A549 (cell line): ENCODE measurements at places on chromosomes 4 and X. TPM values are rescaled to one million over a fixed set of nuclear protein-coding genes. Genes with fewer than 3 reads are reported as not detected.

- DNase-seq = no peak
Observed at GRCh38 chr4:141575884-141576283, 60.5 kb upstream of the IL15 start.

- DNase-seq = no peak
Observed at GRCh38 chr4:125091101-125091500, 223.7 kb upstream of the FAT4 start.

- DNase-seq = peak; percentile 98
Observed at GRCh38 chr4:140153718-140154571, at the start of gene MAML3. Gene MAML3, minus strand, starts transcription at chr4:140154184. Its CDS starts 857 bp downstream, at chr4:140153327.

SUPT20HL1 gene
- not detected in 3 replicates for polyA plus RNA-seq

GRCh38 chr4:100042711-100043110 lies 92.6 kb upstream of the H2AZ1 start:
- DNase-seq = no peak

BMPR1B gene
- 5.6 to 7.3 TPM (median 6.4 TPM) in 3 replicates for polyA plus RNA-seq
